ENCODE measurements at places on chromosomes 16 and 17.

DNA sequence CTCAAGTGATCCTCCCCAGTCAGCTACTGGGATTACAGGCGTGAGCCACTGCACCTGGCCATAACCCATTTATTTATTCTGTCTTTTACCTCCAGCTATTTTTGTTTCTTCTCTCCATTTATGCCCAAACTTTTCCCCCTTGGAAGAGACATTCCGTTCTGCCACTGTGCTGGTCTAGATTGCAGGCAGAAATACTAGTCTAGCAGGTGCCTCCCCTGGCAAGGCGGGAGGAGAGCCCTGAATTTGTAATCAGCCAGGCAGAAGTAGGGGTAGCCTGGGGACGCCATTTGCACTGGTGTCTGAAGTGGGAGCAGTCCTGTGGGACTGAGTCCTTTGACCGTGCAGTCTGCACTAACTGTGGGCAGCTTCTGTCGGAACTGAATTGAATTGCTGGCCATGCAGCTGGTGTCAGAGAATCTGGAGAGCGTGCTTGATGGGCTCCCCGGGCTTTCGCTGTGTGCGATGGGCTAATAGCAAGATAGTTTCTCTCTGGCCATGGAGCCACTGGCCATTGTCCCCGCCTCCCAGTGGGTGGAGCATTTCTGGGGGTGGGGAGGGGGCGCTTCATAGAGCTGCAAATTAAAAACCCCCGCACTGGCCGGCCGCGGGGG lies 31.5 kb upstream of the LITAF start:
- DNase-seq: no peak

DNA sequence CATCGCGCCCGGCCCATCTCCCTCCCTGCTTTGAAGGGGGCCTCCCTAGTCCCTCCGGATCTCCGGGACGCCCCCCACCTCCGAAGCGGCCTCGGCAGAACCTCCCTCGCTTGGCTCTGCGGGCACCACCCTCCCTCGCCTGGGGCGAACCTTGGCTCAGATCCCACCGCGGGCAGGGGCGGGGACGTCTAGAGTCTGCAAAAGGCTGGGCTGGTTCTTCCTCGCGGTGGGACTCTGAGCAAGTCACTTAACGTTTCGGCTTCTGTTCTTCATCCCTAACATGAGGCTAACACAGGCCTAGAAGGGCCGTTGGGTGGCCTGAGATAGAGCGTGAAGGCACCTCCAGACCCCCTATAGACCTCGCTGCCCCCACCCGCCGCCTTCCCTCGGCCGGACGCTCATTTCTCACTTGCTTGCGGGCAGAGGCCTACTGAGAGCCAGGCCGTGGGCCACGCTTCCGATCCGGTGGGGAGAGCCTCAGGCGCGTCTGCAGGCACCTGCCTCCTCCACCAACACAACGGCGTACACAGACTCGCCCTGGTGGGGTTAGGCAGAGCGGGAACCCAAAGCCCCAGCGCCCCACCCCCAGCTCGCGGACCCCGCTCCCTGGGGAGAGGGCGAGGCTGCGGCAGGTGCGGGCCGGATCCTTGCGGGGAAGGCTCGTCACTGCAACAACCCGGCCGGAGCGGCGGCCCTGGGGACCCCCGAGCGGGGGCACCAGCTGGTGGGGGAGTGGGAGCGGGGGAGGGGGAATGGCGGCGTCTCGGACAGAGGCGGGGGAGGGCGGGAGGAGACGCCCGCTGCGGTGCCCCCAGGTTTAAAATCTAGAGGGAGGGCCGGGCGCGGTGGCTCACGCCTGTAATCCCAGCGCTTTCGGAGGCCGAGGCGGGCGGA lies 5.4 kb downstream of the MYO1C start:
- DNase-seq: no peak

DNA sequence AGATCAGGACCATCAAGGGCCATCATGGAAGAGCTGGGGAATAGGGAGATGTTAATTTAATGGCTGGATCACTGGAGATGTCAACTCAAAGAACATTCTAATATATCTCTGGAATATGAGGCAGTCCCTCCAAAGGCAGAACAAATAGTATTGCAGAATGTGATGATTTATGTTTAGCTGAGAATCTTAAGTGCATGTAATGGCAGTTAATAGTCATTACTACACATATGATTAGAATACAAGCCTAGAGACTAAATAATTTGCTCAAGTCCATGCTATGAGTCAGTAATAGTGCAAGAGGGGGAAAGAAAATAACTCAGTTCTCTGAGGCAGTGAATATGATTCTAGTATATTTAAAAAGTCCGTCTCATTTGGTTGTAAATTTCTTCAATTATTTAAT lies 32.3 kb downstream of the SNTB2 start:
- no peak for DNase-seq

DNA sequence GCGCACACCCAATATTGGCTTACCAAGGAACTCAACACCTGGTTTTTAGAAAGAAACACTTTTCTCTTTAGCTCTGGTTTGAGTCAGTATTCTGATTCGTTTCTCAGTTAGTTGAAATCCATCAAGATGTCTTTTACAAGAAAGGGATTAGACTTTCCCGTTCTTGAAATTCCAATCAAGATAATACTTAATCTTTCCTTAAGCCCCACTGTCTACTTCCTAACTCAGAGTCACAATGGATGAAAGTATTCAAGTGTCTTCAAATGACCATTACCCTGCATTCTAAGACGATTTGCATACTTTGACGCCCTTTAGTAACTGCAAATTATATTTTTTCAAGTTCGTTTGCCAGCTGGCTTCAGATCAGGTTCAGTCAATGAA lies 189.8 kb downstream of the USP22 start:
- no peak for DNase-seq

DNA sequence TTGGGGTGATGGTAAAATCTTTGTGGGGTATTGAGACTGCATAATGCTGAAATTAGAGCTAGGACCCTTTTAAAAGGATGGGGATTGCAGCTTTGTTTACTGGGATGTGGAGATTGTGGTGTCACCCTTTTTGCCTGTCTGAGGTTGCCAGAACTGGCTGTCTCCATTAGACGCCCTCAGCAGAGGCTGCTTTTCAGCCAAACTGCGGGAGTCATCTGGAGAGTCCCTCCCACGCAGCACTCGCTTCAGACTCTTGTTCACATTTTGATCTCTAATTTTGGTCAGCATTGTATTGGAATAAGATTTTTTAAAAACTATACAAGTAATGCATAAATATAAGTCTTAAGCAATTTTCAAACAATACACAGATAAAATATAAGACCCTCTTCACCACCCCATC lies 27.9 kb upstream of the JPT2 start:
- no peak for DNase-seq

Measured in hippocampal formation (tissue), 2 donors.